Activated T-helper 1 cell treated with anti-CD3 and anti-CD28 coated beads, Interleukin-2, amount 50 U/mL, for 16 hours (primary cell): ENCODE measurements at places on chromosomes 16 and 17.
A peak's percentile ranks its signal among the peaks of the same experiment; 100 is the strongest.

GRCh38 chr16:48852951-48853350 is 243.0 kb upstream of the N4BP1 start:
- no peak for DNase-seq

DNA sequence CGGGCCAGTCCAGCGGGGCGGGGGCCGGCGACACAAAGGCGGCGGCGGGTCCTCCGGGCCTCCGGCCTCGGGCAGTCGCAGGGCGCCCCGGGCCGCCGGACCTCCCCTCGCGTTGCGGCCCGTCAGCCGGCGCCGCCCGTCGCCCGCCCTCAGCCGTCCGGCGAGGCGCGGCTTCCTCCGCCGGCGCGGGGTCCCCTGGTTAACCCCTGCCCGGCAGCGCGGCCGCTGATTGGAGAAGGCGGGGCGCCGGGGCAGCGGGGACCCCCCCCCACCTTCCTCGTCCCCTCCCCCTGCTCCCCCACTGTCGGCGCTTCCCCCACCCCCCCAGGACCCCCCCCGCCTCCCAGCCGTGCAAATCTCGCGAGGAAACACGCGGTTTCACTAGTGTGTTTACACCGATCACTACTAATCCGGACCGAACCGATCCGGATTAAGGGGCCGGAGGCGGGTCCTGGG is at the start of gene TLK2:
Gene TLK2 (plus strand): TSS at position 402 of the 456 bp plus-strand sequence. CDS start 2,301 bp downstream, outside the sequence.
- DNase-seq: peak; percentile 44

- no peak for DNase-seq
Observed at GRCh38 chr17:56629531-56630075, 36.1 kb downstream of the NOG start.

DNA sequence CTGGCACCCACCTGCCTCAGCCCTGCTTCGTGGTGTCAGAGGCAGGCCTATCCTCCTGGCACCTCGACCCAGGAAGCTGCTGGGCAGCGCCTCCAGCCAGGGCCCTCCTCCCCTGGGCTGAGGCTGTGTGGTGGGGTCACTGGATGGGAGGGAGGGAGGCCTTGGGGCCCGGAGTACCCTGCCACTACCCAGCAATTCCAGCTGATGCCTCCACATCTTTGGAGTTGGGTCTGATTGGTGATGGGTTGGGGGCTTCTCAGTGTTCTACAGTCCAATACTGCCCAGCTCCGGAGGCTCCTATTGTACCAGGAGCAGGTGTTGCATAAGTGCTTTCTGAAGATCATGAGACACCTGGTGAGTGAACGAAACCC is 48.0 kb downstream of the USP22 start:
- DNase-seq: no peak

DNA sequence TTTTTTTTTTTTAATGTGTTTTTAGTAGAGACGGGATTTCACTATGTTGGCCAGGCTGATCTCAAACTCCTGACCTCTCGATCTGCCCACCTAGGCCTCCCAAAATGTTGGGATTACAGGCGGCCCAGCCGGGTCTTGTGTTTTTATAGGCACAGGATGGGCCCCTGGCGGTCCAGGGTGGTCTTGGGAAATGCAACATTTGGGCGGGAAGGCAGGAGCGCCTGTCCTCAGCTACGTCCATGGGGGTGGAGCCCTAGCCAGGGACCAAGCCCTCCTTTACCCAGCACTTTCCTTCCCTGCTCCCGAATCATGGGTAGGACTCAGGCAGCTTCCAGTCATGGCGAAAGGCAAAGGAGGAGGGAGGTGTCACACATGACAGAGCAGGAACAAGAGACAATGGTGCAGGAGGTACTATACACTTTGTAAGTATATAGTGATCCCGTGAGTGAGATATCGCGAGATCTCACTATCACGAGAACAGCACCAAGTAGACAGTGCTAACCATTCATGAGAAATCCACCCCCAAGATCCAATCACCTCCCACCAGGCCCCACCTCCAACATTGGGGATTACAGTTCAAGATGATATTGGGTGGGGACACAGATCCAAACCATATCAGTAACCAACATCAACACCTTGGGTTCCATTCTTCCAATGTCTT is 226.7 kb upstream of the WSCD1 start:
- DNase-seq: no peak

- DNase-seq: no peak
Observed at GRCh38 chr17:32944248-32945020, 16.5 kb downstream of the TMEM98 start.

GRCh38 chr17:1834380-1835149 is 4.8 kb downstream of the RPA1 start:
- peak; percentile 14 for DNase-seq

DNA sequence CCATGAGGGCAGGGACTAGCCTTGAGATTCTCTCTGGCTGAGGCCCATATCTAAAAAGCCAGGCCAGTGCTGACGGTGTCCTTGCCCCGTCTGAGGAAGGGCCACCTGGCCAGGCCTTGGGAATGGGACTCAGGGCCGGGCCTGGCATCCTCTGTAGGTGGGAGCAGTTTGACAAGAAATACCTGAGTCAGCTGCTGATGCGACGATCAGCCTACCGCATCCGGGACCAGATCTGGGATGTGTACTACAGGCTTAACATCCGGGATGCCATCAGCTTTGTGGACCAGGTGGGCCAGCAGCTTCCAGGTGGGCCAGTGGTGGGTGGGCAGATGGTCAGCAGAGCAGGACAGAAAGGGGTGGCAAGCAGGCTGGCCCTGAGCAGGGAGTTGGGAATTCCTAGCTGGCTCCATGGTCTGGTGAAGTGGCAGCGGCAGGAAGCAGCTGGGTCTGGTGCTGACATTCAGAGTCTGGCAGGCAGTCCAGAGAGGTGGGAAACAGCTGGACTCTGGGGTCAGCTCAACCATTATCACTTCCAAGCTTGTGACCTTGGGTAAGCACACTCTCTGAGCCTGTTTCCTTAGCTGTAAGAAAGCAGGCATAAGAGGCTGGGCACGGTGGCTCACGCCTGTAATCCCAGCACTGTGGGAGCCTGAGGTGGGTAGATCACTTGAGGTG is 9.5 kb downstream of the SLC9A5 start:
- no peak for DNase-seq

GRCh38 chr17:77242118-77242851 is 101.5 kb downstream of the SEC14L1 start:
- DNase-seq: no peak
